Progenitor cell of endocrine pancreas (in vitro differentiated cells): ENCODE measurements at places on chromosomes 11 and 22.
A peak's percentile ranks its signal among the peaks of the same experiment; 100 is the strongest.

GRCh38 chr11:117876059-117876340 is 458 bp downstream of the FXYD6 start:
- DNase-seq: no peak

- DNase-seq: no peak
Observed at GRCh38 chr11:74141241-74141695, 29.5 kb downstream of the C2CD3 start.

- no peak for DNase-seq
Observed at GRCh38 chr11:106022795-106023275, 795 bp upstream of the MSANTD4 start.

- DNase-seq: no peak
Observed at GRCh38 chr22:41397143-41397811, 15.5 kb downstream of the TEF start.

GRCh38 chr11:101444164-101444563 is 139.6 kb downstream of the TRPC6 start:
- DNase-seq: no peak

DNA sequence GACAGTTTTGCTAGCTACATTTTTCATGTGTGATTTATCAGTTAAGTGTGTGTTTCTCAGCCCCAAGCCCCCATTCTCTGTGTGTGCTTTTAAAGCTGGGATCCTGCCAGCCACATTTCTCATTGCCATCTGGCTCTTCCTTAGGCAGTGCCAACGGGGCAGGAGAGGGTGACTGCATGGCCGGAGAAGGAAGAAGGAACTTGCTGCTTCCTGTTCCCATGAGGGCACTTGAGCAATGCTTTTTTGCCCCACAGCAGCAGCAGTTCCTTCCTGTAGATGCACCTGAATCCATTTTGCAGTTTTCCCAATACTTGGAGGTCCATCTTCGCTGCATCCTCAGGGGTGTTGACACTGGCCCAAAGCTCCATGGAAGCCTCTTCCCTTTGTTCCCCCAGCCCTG is 37.5 kb downstream of the TNRC6B start:
- DNase-seq: no peak

- DNase-seq: no peak
Observed at GRCh38 chr11:128328955-128329551, 258.3 kb downstream of the ETS1 start.

DNA sequence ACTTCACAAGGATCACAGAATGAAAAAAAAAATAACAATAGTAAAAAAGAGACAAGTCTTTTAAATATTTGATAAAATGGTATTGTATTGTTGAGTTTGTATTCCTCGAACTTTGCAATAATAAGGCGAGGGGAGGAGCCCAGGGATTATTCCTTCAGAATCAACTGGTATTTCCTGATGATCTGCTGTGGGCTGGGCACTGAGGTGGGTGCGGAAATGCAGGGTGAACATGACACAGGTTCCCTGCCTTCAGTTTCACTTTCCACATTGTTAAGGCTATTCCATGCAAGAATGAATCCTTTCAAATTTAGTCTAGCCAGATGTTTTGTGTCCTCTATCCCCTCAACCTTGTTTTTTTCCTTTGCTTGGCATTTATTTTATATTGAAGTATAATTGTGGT is 2.1 kb upstream of the EIF3M start:
- no peak for DNase-seq

GRCh38 chr11:101618709-101619108 is 34.9 kb upstream of the TRPC6 start:
- DNase-seq: no peak

- DNase-seq: no peak
Observed at GRCh38 chr11:129842138-129842537, 26.5 kb downstream of the TMEM45B start.

- peak; percentile 68 for DNase-seq
Observed at GRCh38 chr11:58675334-58676155, 53.1 kb downstream of the CNTF start.

DNA sequence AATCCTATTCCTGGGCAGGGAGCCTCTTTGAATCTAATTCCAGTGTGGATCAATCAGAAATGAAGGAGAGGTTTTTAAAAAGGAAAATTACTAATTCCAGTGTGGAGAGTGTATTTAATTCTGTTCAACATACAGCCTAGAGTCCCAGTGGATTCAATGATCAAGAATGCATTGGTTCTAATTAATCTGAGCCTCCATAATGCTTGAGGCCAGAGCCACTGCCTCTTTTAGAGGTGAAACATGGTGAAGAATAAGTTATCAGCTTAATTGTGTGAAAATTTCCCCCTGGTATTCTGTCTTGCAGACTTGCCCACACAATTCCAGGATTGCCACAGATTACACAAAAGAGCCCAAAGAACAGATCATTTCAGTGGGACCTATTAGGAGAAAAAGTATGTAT is 87.7 kb downstream of the TECTA start:
- DNase-seq: no peak

- DNase-seq: no peak
Observed at GRCh38 chr11:82703796-82704195, 29.9 kb downstream of the FAM181B start.

DNA sequence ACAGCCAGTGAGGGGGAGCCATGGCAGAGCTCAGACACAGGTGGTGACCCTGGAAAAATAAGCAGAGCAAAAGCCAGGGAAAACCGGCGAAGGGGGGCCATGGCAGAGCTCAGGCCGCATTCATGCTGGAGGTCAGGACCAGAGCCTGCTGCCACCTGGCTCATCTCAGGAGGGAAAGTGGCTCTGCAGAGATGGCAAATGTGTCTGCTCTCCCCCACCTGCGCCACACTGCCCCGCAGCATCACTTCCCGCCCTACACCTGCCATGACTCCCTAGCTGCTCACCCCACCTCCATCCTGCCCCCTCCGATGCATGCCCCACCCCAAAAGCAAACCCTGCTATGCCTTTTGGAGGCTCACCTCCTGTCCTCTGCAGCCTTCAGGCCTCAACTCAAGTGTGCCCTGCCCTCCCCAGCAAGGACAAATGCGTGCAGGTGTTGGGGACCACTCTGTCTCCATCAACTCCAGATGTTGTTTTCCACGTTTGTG is 123.2 kb upstream of the FGF3 start:
- DNase-seq: no peak

GRCh38 chr11:9943386-9944110 is 279.7 kb downstream of the SWAP70 start:
- no peak for DNase-seq

DNA sequence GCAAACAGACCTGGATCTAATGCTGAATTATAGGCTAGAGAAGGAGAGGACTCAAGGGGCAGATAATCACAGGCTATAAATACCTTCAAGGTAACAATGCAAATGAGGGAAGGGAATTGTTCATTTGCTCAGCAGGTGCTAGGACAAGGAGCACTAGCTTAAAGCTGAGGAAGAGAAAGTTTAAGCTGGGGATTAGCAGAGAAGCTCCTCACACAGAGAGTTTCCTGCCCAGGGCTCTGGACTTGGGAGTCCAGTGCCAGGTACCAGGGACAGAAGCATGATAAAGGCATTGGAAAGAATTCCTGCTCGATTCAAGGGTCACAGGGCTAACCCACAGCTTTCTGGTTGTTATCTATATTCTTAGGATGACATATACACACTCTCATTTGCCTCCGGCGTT is 509.9 kb downstream of the NTM start:
- no peak for DNase-seq
